ENCODE measurements at places on chromosomes 12 and 14.

DNA sequence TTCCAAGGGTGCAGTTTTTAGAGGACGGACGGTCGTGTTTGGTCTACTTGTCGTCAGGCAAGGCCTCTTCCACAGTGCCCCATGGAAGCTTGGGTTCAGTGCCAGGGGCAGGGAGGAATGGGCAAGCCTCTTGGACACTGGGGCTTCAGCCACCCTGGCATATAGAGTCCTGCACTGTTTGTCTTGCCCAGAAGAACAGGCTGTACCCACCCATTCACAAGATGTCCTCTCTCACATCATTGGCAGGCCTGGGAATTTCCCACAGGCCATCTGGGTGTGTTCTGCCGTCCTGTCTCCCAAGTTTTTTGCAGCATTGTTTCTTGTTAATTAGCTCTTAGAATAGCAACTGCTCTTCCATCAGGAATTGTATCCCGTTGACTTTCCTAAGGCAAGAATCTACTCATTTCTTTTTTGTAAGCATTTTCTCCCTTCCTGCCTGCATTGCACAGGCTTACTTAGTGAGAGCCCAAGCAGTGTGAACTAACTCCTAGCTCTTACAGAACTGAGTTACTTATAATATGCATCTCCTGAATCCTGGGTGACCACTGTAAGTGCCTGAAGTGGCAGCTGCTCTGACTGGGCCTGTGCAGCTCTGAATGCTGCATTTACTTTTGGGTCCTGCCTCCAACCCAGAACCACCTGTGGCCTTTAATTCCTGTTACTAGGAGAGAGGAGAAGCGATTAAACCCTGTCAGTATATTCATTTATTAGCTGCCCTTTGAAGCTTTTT, 149.4 kb upstream of the HIF1A start:
- DNase-seq = no peak

GRCh38 chr14:44309331-44309730, 197.8 kb downstream of the FSCB start:
- DNase-seq = no peak

GRCh38 chr12:116719731-116720528, 17.9 kb downstream of the SPRING1 start:
- no peak for DNase-seq

- no peak for DNase-seq
Observed at GRCh38 chr12:49797449-49797776, 30.8 kb downstream of the NCKAP5L start.

GRCh38 chr12:98439981-98440581, 75.3 kb upstream of the TMPO start:
- DNase-seq = no peak

- DNase-seq = no peak
Observed at GRCh38 chr12:87259391-87259790, 769.8 kb downstream of the C12orf50 start.

DNA sequence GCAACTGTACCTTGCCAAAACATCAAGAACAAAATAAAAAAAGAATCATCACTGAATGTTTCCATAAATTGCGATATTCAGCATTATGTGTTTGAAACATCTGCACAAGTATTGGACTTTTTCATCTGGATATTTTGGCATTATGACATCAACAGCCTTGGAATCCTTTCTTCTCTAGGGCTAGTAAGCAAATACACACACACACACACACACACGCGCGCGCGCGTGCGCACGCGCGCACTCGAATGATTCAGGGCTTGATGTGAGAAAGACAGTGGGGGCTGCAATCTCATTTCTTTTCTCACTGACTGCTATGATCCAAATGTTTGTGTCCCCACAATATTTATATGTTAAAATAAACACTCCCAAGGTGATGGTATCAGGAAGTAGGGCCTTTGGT, 90.0 kb upstream of the SLC38A4 start:
- no peak for DNase-seq

DNA sequence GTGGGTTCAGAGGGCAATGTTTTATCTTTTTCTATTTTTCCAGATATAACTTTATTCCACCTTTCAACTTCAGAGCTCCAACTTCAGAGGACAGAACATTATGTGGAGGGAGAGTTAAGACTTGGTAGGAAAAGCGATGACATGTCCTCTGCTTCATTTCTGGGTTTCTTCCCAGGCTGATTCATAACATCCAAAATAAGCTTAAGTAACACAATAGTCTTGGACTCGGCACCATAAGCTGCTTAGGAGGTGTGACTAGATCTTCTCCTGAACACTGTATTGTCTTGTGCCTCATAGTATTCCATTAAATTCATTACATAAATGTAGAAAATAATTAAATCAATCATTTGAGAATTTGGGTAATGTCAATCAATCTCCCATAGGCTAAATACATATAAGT, 95.5 kb upstream of the PDE3A start:
- DNase-seq = no peak

DNA sequence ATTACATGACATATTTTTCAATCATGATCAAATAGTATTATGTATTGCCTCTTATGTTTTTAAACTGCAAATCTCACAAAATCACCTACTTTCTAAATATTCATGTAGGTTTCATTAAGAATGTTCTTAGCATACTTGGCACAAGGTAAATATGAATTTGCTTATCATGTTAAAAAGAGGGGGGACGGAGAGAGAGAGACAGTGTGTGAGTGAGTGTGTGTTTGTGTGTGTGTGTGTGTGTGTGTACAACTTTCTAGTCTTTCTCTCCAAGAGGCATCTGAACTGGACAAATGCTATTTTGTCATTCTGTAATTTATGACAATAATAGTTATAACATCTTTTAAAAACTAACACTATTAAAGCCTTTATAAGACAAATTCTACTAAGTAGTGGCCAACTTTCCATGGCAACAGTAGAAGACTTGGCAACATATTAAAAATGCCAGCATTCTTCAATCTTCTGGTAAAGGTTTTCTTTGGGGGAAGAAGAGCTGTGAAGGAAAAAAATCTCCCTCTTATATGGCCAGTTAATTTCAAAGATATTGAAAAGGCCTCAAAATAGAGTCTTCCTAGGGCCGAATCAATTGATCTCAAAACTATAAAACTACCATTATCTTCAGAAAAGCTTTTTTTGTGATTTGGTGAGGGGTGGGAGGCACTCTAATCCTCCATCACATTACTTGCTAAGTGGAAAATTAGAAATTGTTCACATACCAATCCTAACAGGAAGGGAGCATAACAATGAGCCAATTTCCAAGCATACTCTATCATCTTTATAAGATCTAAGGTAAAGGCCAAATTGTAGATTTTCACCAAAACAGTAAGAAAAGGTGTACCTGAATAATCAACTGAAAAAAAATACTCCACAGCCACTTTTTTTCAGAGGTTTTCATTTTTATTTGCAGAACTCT, 28.2 kb downstream of the CDK17 start:
- no peak for DNase-seq

DNA sequence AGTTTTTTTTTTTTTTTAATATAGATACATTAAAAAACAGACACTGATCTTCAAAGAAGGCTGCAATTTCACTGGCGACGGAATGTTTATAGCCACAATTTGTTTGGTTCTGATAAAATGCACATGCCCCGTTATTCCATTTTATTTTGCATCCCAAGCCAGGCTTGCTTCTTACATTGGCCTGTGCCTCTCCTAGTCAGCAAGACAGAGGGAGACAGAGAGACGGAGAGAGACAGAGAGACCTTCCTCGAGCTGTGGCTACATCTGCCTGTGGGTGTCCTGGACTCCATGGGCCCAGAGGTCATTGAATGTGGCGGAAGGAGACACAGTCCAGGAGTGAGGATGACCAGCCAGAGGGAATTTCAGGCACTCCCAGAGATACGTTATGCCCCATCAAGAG, 926.6 kb downstream of the VRK1 start:
- no peak for DNase-seq

DNA sequence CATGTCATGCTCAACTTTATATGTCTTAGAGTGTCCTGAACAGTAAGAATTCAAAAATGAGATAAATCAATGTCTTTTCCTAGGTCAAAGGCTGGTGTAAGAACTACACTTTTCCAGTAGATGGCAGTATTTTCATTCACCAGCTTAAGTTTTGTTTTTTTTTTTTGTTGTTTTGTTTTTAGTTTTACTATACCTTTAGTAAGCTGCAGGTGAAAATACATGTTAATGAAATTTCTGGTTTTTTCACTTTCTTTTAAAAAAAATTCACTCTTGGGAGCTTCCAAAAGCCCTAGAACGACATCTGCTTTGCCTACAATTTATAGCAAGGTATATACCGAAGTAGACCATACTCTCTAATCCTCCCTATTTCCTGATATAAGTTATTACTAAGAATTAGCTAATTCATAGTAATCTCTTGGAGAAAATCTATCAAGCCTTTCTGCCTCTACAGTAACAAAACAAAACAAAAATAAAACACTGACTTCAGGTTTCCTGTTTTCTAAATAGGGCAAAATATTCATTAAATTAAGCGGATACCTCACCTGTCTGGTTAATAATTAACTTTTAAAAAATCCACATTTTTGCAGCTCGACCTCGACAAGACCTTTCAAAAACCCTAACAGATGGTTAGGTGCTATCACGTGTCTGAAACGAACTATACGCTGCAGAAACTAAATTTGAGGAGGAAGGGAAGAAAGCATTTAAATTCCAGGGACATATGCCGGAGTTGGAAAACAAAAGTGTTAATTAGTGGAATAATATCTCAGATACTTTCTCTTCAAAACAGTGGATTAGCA, 2.7 kb upstream of the SAMD4A start:
- DNase-seq = no peak

DNA sequence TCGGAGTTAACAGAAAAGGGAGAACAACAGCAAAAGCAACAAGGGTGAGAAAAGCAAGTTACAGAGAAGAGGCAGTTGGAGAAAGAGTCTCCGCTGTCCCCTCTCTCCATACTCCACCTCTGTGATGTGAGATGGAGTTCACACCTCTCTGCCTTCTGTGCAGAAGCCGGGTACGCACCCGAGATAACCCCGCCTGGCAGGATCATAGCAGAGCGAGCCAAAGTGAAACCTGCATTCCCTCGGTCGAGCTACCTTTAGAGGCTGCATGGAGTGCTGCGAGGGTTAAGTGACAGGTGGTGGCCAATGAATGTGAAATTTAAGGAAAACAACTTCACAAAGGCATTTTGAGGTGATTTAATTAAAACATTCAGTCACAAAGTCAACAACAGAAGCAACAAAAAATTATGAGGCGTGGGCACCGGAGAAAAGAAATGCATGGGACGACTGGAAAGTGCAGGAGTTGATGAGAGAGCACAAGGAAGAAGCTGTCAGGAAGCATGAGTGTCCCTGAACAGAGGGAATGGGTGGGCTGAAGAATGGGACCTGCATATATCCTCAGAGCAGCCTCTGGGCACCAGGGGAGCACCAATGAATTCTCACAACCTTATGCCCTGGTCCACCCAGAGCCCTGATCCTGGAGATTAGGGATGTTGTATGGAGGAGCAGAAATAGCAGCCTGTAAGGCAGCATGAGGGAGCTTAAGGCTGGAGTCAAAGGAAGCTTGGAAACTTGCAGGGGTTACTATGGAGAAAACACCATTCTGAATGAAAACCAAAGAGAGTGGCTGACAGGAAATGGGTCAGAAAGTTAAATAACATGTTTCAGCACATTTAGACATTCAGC, 208.3 kb downstream of the EMP1 start:
- DNase-seq = no peak
